Stimulated activated CD8-positive, alpha-beta memory T cell treated with anti-CD3 and anti-CD28 coated beads, Interleukin-2, amount 100 ng/mL, for 1 hour (primary cell): ENCODE measurements at places on chromosomes 2 and 18.
A peak's percentile ranks its signal among the peaks of the same experiment; 100 is the strongest.

DNA sequence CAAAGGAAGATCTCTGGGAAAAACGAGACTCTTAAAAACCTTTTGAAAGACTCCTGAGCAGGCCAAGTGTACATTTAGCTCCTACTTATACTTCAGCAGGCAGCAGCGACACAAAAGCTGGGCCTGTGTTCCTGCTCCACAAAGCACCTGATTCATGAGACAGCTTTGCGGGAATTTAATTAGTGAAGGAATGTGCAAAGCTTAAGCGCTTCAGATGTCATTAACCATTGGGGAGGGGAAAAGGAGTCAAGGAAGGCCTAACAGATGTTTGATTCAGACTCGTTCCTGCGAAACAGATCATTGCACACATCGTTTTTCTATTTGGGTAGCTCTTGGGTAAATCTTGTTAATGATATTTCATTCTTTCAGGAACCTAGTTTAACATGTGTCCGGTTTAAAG lies 125.9 kb downstream of the MAIP1 start:
- DNase-seq: no peak

- DNase-seq: peak; percentile 50
Measured at GRCh38 chr2:239275044-239275685, 125.7 kb downstream of the HDAC4 start.

- no peak for DNase-seq
Measured at GRCh38 chr18:26175481-26175880, 41.8 kb downstream of the PSMA8 start.

DNA sequence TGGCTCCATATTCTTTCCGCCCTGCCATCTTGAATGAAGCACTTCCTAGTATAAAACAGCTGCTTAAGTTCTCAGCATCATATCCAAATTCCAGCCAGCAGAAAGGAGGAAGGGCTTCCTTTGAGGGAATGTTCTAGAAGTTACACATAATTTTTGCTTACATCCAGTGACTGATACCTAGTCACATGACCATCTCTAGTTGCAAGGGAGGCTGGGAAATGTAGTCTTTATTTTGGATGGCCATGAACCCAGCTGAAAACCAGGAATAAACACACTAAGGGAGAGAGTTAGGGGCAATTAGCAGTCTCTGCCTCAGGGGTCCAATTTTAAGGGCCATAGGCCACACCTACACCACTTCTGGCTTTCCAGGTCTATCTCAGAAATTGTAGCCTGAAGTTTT lies 57.8 kb upstream of the LMAN1 start:
- DNase-seq: no peak

DNA sequence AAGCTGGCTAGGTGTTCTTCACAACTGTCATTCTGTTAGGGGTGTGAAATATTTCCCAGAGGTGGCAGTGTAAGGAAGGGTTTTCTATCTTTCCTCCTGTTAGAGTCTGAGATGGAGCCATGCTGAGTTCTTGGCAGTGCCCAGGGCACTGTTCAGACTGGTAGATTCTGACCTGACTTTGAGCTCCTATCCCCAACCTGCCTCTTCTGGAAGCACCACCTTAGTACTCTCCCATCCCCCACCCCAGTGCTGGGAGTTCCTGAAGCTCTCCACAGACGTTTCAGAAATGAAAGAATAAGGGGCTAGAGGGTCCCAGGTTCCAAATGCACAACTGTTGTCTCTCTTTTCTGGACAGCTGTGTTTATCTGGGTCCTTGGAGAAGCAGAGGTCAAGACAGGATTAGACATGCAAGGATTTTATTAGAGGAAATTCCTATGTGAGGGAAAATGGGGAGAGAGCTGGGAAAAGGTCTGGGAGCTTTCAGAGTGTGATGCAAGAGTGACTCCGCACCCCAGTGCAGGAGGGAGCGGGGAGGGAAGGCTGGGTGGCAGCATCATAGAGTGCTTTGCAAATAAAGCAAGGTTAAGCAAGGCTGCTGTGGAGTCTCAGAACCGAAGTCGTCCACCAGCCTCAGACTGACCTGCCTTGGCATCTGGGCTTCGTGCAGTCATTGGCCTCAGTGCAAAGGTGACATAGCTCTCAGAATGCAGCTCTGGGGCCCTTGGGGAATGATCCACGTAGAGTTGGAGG lies 75.5 kb downstream of the SLC4A3 start:
- DNase-seq: no peak

DNA sequence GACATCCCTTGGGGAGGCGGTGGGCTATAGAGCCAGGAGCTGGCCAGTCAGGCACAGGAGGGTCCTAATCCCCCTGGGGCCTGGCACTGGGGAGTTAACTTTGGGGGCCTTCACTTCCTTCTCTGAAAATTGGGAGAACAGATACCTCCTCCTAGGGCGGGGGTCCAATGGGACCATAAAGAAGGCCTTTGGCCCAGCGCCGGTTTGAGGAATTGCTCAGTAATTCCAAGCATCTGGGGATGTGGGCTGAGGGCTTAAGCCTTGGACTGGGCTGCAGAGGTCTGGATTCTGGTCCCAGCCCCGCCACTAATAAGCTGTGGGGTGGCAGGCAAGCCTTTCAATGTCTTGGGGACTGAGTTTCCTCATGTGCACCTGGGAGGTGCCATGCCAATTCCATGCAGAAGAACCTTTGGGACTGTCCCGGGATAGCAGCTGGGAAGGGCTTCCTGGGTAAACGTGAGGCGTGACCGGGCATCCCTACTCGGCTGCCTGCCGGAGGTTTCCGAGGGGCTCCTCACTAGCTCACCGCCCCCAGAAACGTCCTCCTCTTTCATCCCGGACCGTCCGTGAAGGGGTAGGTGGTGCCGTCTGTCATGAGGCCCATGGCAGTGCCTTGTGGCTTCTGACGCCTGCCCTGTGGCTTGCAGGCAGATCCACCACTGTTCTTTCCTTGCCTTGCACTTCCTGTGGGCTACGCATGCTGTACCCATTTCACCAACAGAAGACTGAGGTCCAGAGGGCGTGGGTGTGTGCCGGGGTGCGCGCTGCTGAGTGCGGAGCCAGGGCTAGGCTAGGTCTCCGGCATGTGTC lies 67.4 kb upstream of the HPCAL1 start:
- DNase-seq: no peak

DNA sequence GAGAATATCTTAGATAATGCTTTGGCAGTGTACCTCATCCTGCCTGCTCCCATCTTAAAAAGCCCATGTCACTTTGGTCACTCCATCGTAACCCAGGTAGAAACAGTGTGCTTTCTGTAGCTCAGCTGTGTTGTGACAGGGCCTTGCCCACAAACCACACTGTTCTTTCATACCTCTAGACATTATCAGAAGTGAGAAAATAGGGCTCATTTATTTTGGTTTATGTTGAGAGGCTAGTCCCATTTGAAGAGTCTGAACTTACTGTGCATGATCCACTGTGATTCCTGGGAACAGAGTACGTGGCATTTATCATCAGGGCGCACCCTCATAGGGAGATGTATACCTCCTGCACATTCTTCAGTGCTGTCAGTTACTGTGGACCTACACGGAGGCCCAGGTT lies 69.7 kb downstream of the FEZ2 start:
- no peak for DNase-seq

GRCh38 chr2:42124011-42124785 lies 45.0 kb upstream of the EML4 start:
- DNase-seq: no peak

DNA sequence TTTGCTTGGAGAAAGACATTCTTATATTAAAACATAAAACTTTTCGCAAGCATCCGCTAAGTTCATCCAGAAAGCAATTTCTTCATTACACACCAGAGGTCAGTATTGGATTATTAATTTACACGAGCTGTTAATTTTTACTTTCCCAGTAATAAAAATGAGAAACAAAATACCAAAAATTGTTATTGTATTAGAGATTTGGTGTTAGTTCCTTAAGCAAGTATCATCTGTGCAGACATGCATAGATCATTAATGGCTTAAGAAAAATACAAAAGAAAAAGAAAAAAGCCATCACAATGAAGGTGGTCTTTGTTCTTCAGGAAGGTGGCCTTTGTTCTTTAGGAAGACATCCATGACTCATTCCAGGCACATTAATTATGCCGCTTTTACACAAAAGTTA lies 53.6 kb upstream of the HNMT start:
- no peak for DNase-seq

DNA sequence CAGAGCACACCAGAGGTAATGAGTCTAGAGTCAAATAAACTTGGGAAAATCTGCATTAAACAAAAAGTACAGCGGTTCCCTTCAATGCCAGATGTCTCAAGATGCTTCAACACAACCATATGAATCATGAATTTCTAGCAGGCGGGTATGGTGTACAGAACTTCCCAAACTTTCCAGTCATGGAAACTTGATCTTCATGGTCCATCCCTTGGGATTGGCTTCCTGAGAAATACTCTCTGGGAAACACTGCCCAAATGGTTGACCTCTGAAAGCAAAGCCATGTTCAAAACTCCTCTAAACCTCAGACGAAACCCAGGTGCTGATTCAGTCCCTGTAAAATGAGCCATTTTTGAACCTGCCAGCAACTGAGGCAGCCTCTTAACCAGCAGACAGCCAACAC lies 16.4 kb upstream of the TMEM247 start:
- DNase-seq: no peak

DNA sequence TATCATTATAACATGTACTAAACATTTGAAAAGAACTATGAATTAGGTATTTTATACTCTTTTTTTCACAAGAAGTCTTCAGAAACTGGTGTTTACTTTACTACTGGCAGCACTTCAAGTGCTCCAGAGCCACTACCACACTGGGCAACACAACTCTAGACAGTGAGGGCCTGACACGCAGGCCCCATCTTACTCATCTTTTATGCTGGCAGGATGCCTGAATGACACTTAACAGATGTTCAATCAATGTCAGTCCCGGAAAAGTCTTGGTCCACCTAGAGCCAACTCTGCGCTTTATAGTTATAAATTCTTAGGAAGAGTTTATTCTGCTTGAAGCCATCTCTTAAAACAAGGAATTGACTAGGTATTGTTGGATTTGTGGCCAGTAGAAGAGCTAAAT lies 8.7 kb upstream of the WIPF1 start:
- DNase-seq: no peak

DNA sequence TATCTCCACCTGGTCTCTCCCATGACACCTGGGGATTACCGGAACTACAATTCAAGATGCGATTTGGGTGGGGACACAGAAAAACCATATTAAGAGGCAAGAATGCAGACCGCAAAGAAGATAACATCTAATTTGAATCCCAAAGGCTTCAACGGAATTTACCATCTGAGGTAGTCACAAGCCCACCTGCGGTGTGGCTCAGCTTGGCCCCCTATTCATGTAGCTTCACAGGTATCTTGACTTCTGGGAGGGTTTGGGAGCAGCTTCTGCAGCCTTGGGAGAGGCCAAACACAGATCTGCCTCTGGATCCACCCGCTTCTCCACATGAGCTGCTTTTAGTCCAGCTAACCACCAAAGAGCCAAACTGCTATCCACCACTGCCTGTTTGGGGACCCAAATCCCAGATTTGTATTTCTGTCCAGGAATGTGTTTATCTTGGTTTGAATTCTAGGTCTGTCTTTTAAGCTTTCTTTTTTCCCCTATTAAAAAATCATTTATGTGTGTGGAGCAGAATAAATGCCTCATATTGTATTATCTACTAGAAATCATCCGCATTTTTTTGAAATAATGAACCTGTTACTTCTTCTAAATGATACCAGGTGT lies 247.6 kb downstream of the DLGAP1 start:
- DNase-seq: no peak

GRCh38 chr18:74310411-74310810 lies 5.2 kb upstream of the C18orf63 start:
- no peak for DNase-seq

GRCh38 chr2:45024600-45025291 lies 15.5 kb upstream of the SIX2 start:
- DNase-seq: no peak

DNA sequence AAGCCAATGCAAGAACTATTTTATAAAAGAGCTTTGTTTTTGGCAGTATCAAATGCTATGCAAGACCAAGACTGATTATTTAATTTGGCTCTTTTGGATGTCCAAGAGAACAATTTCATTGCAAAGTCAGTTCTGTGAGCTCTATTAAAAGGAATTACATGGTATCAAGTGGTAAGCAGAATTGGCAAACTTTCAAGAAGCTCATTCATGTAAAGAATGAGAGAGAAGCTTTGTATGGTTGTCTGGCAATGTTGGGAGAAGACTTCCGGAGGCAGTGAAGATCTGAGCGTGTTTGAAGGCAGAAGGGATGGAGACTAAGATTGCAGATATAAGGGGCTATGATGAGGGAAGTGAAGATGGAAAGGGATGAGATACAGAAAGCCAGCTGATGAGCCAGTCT lies 49.6 kb downstream of the CPS1 start:
- DNase-seq: no peak

- no peak for DNase-seq
Measured at GRCh38 chr18:36809590-36810381, 19.0 kb downstream of the TPGS2 start.

DNA sequence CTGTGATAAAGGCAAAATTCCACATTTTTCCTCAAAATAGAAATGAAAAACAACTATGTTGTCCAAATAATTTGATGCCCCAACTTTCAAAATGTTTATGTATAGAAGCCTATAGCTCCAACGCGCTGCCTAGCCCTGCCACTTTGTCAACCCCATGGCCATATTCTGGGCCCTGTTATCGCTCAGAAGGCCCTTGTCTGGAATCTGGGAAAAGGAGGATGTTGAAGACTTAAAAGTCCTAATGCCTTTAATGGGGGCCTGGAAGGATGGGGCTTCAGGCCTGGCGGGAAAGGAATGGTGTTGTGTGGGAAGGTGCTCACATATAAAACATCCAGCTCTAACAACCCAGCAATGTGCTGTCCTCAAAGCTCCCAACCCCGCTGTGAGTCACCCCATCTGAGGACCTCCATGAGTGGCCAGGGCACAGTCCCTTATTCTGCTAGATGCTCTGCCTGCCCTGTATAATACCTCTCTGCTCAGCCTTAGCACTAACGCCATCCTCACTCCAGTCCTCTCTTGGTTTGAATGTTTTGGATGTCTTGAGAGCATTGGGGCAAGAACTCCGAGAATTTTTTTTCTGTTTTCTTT lies 86.0 kb downstream of the ACSL3 start:
- no peak for DNase-seq

GRCh38 chr2:216130346-216130971 lies 21.3 kb downstream of the XRCC5 start:
- DNase-seq: no peak

GRCh38 chr2:121828281-121828731 lies 72.9 kb downstream of the TSN start:
- no peak for DNase-seq

DNA sequence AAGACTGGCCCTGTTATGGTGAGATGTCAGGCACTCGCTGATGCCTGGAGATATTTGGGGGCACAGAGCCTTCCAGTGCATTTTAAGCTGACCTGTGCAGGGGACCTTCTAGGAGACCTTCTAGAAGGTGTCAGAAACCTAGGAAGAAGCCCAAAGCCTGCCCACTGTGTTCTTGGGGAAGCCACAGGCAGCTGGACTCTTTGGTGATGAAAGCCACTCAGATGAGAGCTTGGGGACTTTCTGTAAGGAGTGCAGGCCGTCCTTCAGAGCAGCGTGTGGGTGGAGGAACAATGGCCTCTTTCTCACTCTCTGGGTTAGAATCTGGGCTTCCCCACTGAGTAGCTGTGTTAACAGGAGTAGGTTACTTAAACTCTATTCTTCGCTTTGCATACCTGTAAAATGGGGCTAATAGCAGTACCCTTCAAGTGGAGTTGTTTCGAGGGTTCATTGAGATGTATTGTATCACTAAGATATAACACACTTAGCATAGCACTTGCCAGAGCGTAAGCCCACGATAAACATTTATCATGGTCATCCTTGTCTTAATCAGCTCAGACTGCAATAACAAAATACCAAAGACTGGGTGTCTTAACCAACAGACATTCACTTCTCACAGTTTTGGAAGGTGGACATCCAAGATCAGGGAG lies 322.3 kb upstream of the EPAS1 start:
- no peak for DNase-seq
